PC-9 (cell line): ENCODE measurements at places on chromosomes 2 and 18. TPM values are rescaled to one million over a fixed set of nuclear protein-coding genes. Genes with fewer than 3 reads are reported as not detected.

Gene UPP2
- total RNA-seq: not detected in 2 replicates

Gene PCGF1
- total RNA-seq: 24.9 and 31.3 TPM in 2 replicates

Gene TDRD15
- 1.9 and 2.9 TPM in 2 replicates for total RNA-seq

Gene VWA3B
- not detected in 2 replicates for total RNA-seq

Gene HOXD8
- 0.39 and 0.50 TPM in 2 replicates for total RNA-seq

Gene KCNIP3
- 3.5 and 4.5 TPM in 2 replicates for total RNA-seq

Gene SERPINB10
- total RNA-seq: not detected in 2 replicates

Gene COBLL1
- total RNA-seq: 6.6 and 8.0 TPM in 2 replicates

Gene ILKAP
- 55.6 and 65.2 TPM in 2 replicates for total RNA-seq

Gene GKN1
- total RNA-seq: not detected in 2 replicates

Gene TPO
- not detected in 2 replicates for total RNA-seq

Gene UCN
- 2.8 and 4.6 TPM in 2 replicates for total RNA-seq

DNA sequence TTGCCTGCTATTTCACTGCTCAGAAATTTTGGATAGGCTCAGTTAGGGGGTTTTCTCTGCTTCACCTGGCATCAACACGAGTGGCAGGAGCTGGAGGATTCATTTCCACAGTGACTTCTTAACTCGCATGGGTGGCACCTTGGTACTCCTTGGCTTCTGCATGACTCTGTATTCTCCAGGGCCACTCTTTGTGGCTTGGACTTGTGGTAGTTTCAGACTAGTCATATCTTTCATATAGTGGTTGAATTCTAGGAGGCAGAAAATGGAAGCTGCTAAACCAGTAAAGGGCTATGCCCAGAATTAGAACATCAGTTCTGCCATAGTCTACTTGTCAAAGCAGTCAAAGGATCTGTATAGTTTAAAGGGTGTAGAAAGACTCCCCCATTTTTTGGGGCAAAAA is 6.8 kb downstream of the MAIP1 start:
- peaks cover 7% of the 10 kb centered on the region for H3K4me1 ChIP-seq
- no peak overlapping the region for H3K4me3 ChIP-seq
- H3K36me3 ChIP-seq: peaks cover 32% of the 10 kb centered on the region

GRCh38 chr18:1467461-1467964 is 562.8 kb downstream of the ADCYAP1 start:
- H3K27ac ChIP-seq: no peak overlapping the region
- no peak overlapping the region for H3K4me3 ChIP-seq
- no peaks in the 10 kb centered on the region for H3K27me3 ChIP-seq
- H3K36me3 ChIP-seq: no peaks in the 10 kb centered on the region
- H3K4me1 ChIP-seq: no peaks in the 10 kb centered on the region

DNA sequence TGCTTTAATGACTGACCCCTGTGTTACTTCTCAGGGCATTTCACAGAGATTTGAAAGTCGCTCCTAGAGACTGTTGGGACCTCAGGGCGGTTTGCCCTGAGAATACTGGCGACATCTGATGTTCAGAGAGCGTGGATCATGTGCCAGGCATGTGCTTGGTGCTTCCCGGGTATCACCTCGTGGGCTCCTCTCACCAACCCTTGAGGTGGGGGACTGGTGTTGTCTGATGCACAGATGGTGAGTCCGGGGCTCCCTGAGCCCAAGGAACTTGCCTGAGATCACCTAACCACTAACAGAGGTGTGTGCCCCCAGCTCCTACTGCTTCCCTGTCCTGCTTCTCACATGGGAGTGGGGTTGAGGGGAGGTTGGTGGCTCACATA is 16.2 kb downstream of the ATOH8 start:
- H3K27me3 ChIP-seq: peaks cover 4% of the 10 kb centered on the region; the same call in 1 of the 2 replicates
- no peak overlapping the region for H3K27ac ChIP-seq
- H3K36me3 ChIP-seq: no peaks in the 10 kb centered on the region
- no peak for DNase-seq

GRCh38 chr18:55110436-55110835 is 151.2 kb upstream of the CCDC68 start:
- no peak for DNase-seq
- H3K27me3 ChIP-seq: no peaks in the 10 kb centered on the region
- H3K36me3 ChIP-seq: no peaks in the 10 kb centered on the region
- no peak overlapping the region for H3K4me3 ChIP-seq
- no peaks in the 10 kb centered on the region for H3K4me1 ChIP-seq

DNA sequence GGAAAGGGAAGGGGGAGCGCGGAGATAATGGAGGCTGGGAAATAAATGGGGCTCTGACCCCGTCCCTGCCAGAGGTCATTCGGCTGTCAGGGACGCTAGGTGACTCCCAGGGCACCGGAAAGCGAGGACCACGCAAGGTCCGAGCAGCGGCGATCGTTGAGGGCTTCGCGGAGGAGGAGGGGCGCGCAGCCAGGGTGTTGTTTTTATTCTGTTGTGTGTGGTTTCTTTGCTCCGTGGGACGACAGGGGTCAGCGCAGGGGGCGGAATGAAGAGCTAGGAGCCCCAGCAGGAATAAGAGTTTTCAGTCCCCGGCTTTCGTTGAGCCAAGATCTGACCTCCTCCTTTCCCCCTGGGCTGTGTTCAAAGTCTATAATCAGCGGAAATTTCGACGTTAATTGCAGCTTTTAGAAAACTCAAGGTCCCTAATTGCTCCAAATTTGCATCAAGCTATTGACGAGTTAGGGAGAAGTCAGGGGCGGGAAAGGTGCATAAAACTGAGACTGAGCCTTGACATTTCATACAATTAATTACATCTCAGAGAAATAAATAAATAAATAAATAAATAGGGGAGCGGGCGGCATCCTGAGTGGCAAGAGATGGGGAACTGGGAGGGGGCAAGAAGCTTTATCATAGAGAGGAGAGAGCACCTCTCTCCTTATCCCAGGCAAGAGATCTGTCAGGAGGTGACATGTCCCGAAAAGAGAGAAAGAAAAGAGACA is 2.2 kb downstream of the GAD1 start:
- H3K4me3 ChIP-seq: no peak overlapping the region; the same call in 1 of the 2 replicates
- H3K4me1 ChIP-seq: no peaks in the 10 kb centered on the region
- H3K27ac ChIP-seq: no peak overlapping the region
- H3K36me3 ChIP-seq: no peaks in the 10 kb centered on the region
- DNase-seq: no peak
- no peaks in the 10 kb centered on the region for H3K27me3 ChIP-seq

DNA sequence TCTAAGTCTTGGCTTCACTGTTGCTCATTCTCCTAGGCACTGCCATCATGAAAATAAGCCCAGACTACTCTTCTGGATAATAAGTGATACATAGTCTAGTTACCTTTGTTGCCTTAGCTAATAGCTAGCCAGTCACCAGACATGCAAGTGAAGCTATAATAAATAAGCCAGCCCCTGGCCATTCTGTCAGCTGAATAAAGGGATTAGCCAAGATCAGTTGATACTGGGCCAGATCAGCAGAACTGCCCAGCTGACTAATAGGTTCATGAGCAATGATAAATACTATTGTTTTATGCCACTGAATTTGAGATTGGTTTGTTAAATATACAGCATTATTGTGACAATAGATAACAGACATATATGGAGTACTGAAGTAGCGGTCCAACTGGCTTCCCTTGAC is 8.0 kb upstream of the C2orf69 start:
- H3K27me3 ChIP-seq: no peaks in the 10 kb centered on the region
- no peak for DNase-seq
- H3K4me1 ChIP-seq: no peaks in the 10 kb centered on the region
- no peaks in the 10 kb centered on the region for H3K36me3 ChIP-seq
- no peak overlapping the region for H3K27ac ChIP-seq

GRCh38 chr2:146451972-146452371 is 1392.9 kb upstream of the ACVR2A start:
- no peak for DNase-seq
- no peaks in the 10 kb centered on the region for H3K36me3 ChIP-seq
- H3K27ac ChIP-seq: no peak overlapping the region
- no peaks in the 10 kb centered on the region for H3K27me3 ChIP-seq
- H3K4me1 ChIP-seq: no peaks in the 10 kb centered on the region
- no peak overlapping the region for H3K4me3 ChIP-seq

- no peak overlapping the region for H3K4me3 ChIP-seq
- H3K36me3 ChIP-seq: no peaks in the 10 kb centered on the region
- H3K4me1 ChIP-seq: no peaks in the 10 kb centered on the region
- DNase-seq: no peak
- no peaks in the 10 kb centered on the region for H3K27me3 ChIP-seq
Observed at GRCh38 chr2:177537636-177538035, 145.1 kb downstream of the AGPS start.

DNA sequence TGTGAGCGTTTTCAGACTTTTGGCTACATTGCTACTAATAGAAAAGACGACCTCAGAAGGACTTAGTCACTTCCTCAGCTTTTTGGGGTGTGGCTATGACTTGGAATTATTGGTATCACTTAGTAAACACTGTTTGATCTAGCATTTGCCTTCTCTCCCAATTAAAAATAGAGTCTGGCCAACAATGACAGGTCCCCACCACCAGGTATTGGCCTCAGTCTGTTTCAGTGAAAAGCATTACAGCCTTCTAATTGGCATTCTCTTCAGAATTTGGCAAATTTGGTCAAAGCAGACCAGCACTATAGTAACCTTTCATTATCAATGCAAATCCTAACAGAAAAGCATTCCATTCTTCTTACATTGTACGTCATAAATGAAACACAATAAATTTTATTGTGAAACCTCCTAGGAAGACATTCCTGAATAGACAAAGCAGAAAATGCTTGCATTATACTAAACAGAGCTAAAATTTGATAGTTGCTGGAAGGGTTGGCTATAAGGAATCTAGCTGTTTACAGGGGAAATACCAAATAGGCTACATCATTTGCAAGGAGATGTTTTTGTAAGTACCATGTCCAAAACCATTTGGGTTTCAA is 613.9 kb downstream of the IRS1 start:
- no peaks in the 10 kb centered on the region for H3K27me3 ChIP-seq
- no peaks in the 10 kb centered on the region for H3K36me3 ChIP-seq
- H3K27ac ChIP-seq: peak overlapping the region; percentile 77

DNA sequence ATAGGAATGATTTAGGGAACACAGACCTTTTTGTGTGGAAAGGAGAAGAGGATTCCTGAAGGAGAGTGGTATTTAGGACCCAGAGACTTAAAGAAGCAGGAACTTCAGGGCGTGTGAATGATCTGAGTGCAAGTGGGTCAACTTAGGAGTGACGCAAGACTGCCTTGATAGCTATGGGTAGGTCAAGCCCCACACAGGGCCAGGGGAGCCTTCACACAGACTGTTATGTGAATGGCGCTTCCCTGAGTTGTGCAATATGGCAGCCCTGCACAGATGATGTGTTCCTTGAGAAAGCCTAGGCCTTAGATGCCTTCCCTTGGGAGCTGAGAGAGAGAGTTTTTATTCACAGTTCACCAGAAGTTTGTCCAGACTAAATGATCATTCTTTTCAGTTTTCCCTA is 47.1 kb upstream of the IGFBP5 start:
- no peak for DNase-seq
- no peak overlapping the region for H3K4me3 ChIP-seq
- no peak overlapping the region for H3K27ac ChIP-seq

DNA sequence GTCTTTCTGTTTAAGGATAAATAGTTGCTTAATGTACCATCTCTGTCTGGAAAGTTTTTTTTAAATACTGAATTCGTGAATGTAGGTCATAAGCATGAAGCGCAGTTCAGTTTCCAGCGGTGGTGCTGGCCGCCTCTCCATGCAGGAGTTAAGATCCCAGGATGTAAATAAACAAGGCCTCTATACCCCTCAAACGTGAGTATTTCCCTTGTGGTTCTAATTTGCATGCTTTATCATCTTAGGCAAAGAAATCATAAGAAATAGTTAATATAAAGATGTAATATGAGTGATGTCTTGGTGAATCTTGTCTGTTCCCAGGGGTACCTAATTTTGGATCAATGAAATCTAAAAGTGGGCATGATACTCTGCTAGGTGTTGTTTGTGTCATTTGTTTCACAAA is 1.5 kb downstream of the NDC80 start:
- H3K27ac ChIP-seq: no peak overlapping the region
- peaks cover 15% of the 10 kb centered on the region for H3K36me3 ChIP-seq
- H3K4me3 ChIP-seq: peak overlapping the region; percentile 88
- peaks cover 39% of the 10 kb centered on the region for H3K4me1 ChIP-seq

- no peaks in the 10 kb centered on the region for H3K27me3 ChIP-seq
- DNase-seq: no peak
- H3K27ac ChIP-seq: no peak overlapping the region
Observed at GRCh38 chr2:109447776-109448175, 166.0 kb downstream of the SEPTIN10 start.

DNA sequence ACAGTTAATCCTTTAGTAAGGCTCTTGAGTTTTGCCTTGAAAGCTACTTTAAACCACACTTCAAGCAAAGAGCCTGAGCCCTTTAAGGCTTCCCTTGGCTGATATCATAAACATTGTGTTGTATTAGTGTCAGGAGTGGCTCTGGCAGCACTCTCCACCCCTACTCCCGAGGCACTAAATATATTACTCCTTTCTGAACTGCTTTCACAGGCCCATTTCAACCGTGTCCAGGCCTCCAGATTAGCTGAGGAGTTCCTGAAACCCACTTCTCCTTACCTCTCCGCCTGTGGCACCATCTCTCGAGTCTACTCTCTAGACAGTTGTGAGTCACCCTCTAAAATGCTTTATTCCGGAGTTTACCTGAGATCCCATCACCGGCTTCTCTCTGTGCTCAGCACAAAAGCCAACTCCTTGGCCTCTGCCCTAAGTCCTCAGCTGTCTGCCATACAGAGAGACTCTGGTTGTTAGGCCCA is 14.4 kb upstream of the STON1 start:
- H3K27me3 ChIP-seq: no peaks in the 10 kb centered on the region
- no peak overlapping the region for H3K27ac ChIP-seq
- DNase-seq: no peak
- no peak overlapping the region for H3K4me3 ChIP-seq
- no peaks in the 10 kb centered on the region for H3K4me1 ChIP-seq

GRCh38 chr2:235116885-235117492 is 165.2 kb downstream of the SH3BP4 start:
- no peaks in the 10 kb centered on the region for H3K27me3 ChIP-seq
- peak; percentile 55 for DNase-seq
- H3K4me1 ChIP-seq: no peaks in the 10 kb centered on the region; the same call in 1 of the 2 replicates
- no peaks in the 10 kb centered on the region for H3K36me3 ChIP-seq

GRCh38 chr2:222332116-222332515 is 33.3 kb upstream of the PAX3 start:
- H3K27me3 ChIP-seq: no peaks in the 10 kb centered on the region
- H3K4me3 ChIP-seq: no peak overlapping the region
- H3K27ac ChIP-seq: no peak overlapping the region
- H3K36me3 ChIP-seq: no peaks in the 10 kb centered on the region
- H3K4me1 ChIP-seq: no peaks in the 10 kb centered on the region
